ENCODE measurements at places on chromosomes 7 and 10. TPM values are rescaled to one million over a fixed set of nuclear protein-coding genes. Genes with fewer than 3 reads are reported as not detected.

DNA sequence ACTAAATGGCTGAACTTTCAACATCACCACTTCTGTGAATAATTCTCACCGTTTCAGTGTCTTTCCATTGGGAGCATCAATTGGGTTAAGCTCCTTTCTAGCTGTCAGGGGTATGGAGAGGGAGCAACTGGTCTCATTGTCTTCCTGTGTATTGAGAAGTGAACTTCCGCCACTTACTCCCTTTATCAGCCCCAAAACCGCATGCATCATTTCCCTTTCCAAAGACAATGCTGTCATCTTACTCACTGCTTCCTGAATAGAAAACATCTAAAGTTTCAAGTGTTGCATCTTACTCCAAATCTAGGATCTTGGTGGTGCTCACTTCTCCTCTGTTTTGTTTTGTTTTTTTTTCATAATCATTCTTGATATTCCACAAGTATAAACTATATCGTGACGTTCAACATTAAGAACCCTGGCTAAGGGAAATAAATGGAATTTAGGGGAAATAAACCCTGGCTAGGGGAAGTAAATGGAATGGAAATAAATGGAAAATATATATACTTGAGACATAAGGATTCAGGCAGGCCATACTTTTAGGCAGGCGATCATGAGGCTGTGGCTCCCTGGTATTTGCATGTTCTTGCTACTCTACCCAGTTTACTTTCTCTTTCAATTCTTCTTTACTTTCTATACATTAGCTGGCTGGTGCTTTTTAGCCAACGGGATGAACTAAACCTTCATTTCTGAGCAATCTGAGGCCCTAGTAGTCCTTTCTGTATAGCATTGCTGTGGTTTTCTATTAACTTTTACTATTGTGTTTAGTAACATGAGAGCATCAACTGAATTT is 371.9 kb downstream of the BMPER start:
- DNase-seq: no peak
- H3K4me3 ChIP-seq: no peak overlapping the region
- H3K36me3 ChIP-seq: no peaks in the 10 kb centered on the region
- H3K27me3 ChIP-seq: no peaks in the 10 kb centered on the region

GRCh38 chr10:89219513-89220218 is 12.5 kb upstream of the CH25H start:
- H3K36me3 ChIP-seq: no peaks in the 10 kb centered on the region
- DNase-seq: no peak
- H3K4me3 ChIP-seq: no peak overlapping the region
- H3K27me3 ChIP-seq: no peaks in the 10 kb centered on the region

DNA sequence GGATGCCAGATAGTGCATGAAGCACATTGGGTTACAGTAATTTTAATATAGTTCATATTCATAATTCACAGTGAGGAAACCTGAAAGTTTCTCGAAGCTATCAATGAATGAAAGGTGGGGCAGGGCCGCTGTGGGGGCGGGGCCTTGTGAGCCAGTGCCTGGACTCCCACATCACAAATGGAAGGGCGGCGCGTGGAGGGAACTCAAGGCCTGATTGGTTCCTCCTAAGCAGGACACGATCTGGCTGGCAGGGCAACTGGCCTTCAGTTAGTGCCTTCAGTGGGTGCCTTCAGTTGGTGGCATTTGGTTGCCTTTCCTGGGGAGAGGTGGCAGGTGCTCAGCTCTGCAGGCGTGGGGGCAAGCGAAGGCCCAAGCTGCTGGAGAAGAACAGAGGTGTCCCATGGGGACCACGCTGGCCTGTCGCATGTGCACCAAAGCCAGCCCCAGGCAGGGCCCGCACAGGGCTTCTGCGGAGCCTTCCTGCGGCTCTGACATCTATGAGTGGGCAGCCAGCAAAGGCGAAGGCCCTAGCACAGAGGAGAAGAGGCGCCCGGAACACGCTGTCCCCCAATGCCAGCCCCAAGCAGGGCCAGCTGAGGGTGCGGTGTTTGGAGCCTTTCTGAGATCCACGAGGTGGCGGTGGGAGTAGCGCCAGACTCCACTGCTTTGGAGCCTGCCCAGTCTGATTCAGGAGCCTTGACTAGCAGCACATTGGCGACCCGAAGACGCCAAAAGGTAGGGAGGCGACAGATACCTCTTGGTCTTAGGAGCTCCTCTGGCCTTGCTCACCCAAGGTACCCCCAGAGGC is 118.0 kb upstream of the PDSS1 start:
- no peak overlapping the region for H3K4me3 ChIP-seq
- H3K36me3 ChIP-seq: peaks cover 13% of the 10 kb centered on the region
- no peaks in the 10 kb centered on the region for H3K27me3 ChIP-seq
- H3K27ac ChIP-seq: no peak overlapping the region
- DNase-seq: no peak

DNA sequence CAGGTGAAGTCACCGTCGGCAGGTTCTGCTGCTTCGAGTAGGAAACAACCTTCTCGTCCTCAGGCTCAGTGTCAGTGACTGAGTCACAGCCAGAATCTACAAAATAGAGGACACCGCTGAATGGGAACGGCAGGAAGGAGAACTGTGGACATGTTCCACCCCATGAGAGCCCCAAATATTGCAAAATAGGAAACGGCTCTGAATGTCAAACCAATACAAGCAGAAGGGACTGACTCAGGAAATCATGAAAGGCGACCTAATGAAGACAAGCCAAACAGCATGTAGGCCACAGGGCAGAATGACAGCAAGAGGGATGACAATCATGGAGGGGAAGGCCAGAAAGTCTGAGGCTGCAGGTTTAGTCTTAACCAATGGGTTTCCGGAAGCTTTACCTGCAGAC is 63.5 kb downstream of the PIK3AP1 start:
- H3K27me3 ChIP-seq: peaks cover 5% of the 10 kb centered on the region
- H3K36me3 ChIP-seq: peaks cover 17% of the 10 kb centered on the region
- peaks cover 27% of the 10 kb centered on the region for H3K4me1 ChIP-seq
- no peak overlapping the region for H3K4me3 ChIP-seq

ZMIZ1 gene
- 29.3 TPM for total RNA-seq

GRCh38 chr10:71267508-71268240 is 51.4 kb upstream of the SLC29A3 start:
- DNase-seq: no peak
- H3K27me3 ChIP-seq: no peaks in the 10 kb centered on the region
- H3K27ac ChIP-seq: no peak overlapping the region
- peaks cover 9% of the 10 kb centered on the region for H3K4me1 ChIP-seq
- no peak overlapping the region for H3K4me3 ChIP-seq
- no peaks in the 10 kb centered on the region for H3K36me3 ChIP-seq

- H3K36me3 ChIP-seq: peaks cover 4% of the 10 kb centered on the region
- peaks cover 36% of the 10 kb centered on the region for H3K4me1 ChIP-seq
- H3K4me3 ChIP-seq: peak overlapping the region; percentile 84
These were observed 4.1 kb downstream of the IMPDH1 start for GRCh38 chr7:128405471-128406313.

DNA sequence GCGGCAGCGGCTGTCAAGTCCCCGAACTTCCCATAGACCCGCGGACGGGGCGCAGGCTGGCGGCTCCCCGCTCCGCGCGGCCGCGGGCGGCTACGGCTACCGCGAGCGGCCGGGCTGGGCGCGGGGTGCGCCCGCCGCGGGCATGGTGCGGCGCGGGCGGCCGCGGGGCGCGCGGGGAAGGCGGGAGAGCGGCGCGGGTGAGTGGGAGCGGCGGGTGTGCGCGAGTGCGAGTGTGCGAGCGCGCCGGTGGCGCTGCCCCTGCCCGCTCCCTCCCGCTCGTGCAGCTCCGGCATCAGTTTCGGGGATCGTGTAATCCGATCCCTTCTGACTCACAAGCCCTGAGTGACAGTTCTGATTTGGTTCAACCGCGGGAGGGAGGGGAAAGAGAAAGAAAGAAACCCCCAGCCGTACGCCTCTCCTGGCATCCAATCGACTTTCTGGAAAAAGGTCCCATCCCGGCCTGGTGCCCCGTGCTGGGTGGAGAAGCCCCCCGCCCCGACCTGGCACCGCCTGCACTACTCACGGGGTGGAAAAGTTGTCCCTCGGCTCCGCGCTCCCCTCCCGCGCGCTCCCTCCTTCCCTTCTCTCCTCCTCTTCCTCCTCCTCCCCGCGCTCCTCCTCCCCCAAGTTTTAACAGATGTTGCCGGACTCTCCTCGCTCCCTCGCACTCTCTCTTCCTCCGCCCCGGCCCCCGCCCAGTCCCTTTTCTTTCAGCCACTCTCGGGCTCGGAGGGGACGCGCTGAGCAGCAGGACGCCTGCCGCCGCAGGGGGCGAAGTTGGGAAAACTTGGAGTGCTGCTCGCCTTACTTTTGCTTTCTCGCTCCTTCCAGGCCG is at the start of gene GLI3:
TSS of gene GLI3 (minus strand) at position 234 of the 835 bp plus-strand sequence. CDS start 13,956 bp downstream, outside the sequence.
- peaks cover 2% of the 10 kb centered on the region for H3K36me3 ChIP-seq
- H3K4me3 ChIP-seq: peak within 1 kb of the TSS; percentile 89
- peak; percentile 42 for DNase-seq
- H3K27ac ChIP-seq: no peak within 1 kb of the TSS

GRCh38 chr7:47948141-47948790 is at the start of gene PKD1L1:
Gene PKD1L1 (minus strand): TSS chr7:47948466. CDS start chr7:47948440, 26 bp downstream.
- no peak within 1 kb of the TSS for H3K4me3 ChIP-seq
- no peaks in the 10 kb centered on the region for H3K27me3 ChIP-seq
- H3K27ac ChIP-seq: no peak within 1 kb of the TSS
- DNase-seq: no peak
- H3K4me1 ChIP-seq: peaks cover 3% of the 10 kb centered on the region

GRCh38 chr10:34687434-34688210 is 127.5 kb downstream of the PARD3 start:
- H3K4me1 ChIP-seq: no peaks in the 10 kb centered on the region
- no peaks in the 10 kb centered on the region for H3K36me3 ChIP-seq
- H3K4me3 ChIP-seq: no peak overlapping the region
- H3K27ac ChIP-seq: no peak overlapping the region
- no peak for DNase-seq
- peaks cover 2% of the 10 kb centered on the region for H3K27me3 ChIP-seq

GRCh38 chr10:43968961-43969360 is 320.3 kb upstream of the ZNF32 start:
- no peak overlapping the region for H3K4me3 ChIP-seq
- peaks cover 40% of the 10 kb centered on the region for H3K27me3 ChIP-seq
- peaks cover 14% of the 10 kb centered on the region for H3K4me1 ChIP-seq
- no peak overlapping the region for H3K27ac ChIP-seq

- H3K4me1 ChIP-seq: no peaks in the 10 kb centered on the region
- DNase-seq: no peak
- H3K27me3 ChIP-seq: no peaks in the 10 kb centered on the region
- no peak overlapping the region for H3K27ac ChIP-seq
- H3K36me3 ChIP-seq: no peaks in the 10 kb centered on the region
These were observed 222.4 kb downstream of the CACNA2D1 start for GRCh38 chr7:82221152-82221674.

GRCh38 chr10:4767033-4767814 is 58.8 kb upstream of the AKR1E2 start:
- peaks cover 42% of the 10 kb centered on the region for H3K27me3 ChIP-seq
- H3K4me3 ChIP-seq: no peak overlapping the region
- DNase-seq: no peak
- H3K4me1 ChIP-seq: no peaks in the 10 kb centered on the region
- H3K36me3 ChIP-seq: no peaks in the 10 kb centered on the region

GRCh38 chr10:66176772-66177171 is 749.1 kb upstream of the LRRTM3 start:
- H3K36me3 ChIP-seq: no peaks in the 10 kb centered on the region
- no peaks in the 10 kb centered on the region for H3K27me3 ChIP-seq
- DNase-seq: no peak

Data from activated naive CD8-positive, alpha-beta T cell treated with anti-CD3 and anti-CD28 coated beads, Interleukin-2, amount 10 ng/mL, durations not matched to agents 7 days and 5 days (primary cell).